ENCODE measurements at places on chromosomes 6 and 20.

- DNase-seq: no peak
Observed at GRCh38 chr20:44752099-44752931, 6.7 kb downstream of the KCNK15 start.

- peak; percentile 51 for DNase-seq
Observed at GRCh38 chr20:50992733-50993457, 30.0 kb downstream of the KCNG1 start.

DNA sequence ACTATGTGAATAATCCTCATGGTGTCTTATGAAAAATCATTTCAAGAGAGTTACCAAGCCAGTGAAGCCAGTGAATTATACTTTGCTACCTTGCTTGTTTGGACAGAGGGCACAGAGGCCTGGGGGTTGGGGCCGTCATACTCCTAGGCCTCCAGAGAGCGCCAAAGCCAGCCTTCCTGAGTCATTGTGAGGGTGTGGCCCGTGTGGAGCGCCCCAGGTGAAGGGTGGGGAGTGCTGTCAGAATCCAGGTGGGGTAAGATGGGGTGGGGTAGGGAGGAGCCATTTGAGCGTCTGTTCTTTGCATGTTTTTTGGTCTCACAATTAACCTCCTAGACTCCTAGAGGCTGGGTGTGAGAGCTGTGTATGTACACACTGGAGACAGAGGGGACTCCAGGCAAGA is 71.1 kb downstream of the PERP start:
- DNase-seq: no peak

GRCh38 chr6:73639040-73639439 is 14.8 kb downstream of the SLC17A5 start:
- DNase-seq: no peak

DNA sequence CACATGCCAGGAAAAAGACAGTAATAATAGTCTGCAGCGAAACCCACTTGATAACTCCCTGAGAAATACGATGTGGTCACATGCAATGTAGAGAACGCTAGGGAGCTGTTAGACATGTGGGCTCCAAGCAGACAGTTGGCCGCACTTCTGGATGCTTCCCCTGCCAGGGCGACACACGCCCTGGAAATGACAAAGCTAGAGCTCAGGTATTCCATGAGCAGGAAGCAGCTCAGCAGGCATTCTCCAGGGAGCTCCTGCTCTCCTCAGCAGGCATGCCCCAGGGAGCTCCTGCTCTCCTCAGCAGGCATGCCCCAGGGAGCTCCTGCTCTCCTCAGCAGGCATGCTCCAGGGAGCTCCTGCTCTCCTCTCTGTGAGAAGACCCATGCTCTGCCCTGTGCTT is 52.4 kb upstream of the NXT1 start:
- DNase-seq: no peak

GRCh38 chr6:143843677-143843999 is 500 bp downstream of the LTV1 start:
- peak; percentile 26 for DNase-seq

DNA sequence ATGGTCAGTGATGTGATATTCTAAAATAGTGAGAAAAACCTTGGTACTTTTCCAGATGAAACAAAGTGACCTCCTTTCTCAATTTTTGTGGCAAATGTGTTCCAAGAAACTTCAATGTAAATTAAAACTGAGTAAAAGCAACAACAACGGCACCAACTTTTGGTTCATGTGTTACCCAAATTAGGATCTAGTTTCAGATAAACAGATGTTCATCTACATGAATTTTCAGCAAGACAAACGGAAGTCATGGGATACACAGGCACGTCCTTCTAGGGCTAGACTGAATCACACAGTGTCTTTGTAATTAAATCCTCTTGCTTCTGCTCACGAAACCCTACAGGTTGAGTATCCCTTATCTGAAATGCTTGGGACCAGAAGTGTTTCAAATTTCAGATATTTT is 915.2 kb downstream of the TFAP2A start:
- DNase-seq: no peak

GRCh38 chr6:71203206-71203605 is 85.4 kb upstream of the OGFRL1 start:
- DNase-seq: no peak

- DNase-seq: no peak
Observed at GRCh38 chr20:23266530-23267398, 83.8 kb upstream of the NXT1 start.

GRCh38 chr6:71139249-71139648 is 149.4 kb upstream of the OGFRL1 start:
- peak; percentile 13 for DNase-seq
